ENCODE measurements at places on chromosomes 12 and 14.

DNA sequence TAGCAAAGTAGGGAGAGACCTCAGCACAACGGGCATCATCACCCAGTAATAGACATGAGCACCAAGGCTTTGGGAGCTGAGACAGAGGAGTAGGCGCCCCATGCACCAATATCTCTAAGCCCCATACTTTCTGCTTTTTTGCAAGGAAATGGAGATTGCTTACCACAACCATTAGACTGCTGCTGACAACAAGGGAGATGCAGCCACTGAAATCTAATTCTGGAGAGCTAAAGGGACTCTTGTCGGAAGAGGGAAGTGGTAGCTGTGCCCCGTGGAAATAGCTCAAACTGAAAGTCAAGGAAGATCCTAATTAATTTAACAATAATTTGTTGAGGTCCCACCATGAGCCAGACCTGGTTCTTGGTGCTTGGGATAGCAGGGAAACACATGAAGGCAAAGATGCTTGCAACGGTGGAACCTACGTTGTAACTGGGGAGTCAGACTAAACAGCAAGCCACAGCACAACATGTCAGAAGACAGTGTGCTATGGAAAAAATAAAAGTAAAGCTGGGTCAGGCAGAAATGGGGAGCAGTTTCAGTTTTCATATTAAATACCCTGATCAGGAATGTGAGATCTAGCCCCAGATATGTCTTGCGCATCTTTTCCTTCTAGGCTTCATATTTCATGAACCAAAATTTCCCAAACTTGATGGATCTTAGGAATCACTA is 1131.0 kb downstream of the BCL11B start:
- no peak for DNase-seq

GRCh38 chr14:50659327-50659974 is 8.7 kb downstream of the SAV1 start:
- no peak for DNase-seq

GRCh38 chr14:101400830-101401229 is 160.5 kb upstream of the DIO3 start:
- DNase-seq, result no peak

- DNase-seq, result no peak
Observed at GRCh38 chr14:42224053-42224888, 617.6 kb downstream of the LRFN5 start.

DNA sequence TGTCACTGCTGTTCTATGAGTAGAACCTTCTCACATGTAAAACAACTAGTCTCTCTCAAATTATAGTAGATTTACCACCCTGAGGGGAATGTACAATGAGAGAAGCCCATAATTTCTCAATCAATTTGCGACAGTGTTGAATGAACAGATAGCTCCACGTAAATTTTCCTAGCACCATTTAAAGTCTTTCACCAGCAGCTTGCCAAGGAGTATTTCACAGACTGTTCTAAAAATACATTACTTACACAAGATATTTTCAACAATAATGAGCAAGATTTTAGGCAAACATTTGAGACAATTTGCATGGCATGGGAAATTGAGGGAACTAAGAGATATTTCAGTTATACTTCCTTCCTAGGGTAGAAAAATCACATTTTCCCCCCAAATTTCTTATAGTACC is 151.6 kb downstream of the KICS2 start:
- DNase-seq, result no peak

DNA sequence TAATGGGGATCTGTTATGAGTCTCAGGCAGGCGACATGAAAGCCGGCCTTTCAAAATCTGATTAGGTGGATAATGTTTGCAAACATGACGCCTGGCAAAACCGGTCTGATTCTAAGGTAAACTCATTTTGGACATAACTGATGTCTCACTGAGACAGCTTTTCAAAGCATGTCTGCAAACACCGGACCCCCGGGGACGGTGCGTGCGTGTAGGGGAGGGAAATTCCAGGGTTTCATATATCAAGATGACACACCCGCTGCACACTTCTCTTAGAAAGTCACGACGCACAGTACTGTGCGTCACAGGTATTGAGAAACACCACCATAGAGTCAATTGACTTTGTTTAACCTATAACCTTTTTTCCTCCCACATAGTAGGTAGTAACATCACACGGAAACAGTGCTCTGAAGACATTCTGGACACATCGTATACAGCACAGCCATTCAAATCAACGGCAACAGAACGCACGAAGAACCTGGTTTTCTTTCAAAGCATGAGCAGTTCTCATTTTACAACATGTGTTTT is 43.9 kb upstream of the TESC start:
- DNase-seq, result no peak

DNA sequence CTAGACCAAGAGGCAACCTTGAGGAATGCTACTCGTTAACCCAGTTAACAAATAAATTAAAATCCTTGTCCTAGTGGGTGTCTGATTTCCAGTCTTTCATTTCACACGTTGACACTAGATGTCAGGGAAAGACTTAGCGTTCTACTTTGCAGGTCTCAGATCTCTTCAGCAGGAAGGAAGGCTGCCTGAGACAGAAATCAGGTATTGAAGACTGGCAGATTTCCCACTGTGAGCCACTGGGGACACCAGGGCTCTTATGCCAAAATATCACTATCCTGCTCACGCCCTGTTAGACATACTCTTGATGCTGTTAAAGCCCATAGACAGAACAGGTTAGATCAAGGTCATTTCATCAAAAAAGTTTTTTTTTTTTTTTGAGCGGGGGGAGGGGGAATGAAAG is 33.0 kb downstream of the EMP1 start:
- DNase-seq, result no peak

DNA sequence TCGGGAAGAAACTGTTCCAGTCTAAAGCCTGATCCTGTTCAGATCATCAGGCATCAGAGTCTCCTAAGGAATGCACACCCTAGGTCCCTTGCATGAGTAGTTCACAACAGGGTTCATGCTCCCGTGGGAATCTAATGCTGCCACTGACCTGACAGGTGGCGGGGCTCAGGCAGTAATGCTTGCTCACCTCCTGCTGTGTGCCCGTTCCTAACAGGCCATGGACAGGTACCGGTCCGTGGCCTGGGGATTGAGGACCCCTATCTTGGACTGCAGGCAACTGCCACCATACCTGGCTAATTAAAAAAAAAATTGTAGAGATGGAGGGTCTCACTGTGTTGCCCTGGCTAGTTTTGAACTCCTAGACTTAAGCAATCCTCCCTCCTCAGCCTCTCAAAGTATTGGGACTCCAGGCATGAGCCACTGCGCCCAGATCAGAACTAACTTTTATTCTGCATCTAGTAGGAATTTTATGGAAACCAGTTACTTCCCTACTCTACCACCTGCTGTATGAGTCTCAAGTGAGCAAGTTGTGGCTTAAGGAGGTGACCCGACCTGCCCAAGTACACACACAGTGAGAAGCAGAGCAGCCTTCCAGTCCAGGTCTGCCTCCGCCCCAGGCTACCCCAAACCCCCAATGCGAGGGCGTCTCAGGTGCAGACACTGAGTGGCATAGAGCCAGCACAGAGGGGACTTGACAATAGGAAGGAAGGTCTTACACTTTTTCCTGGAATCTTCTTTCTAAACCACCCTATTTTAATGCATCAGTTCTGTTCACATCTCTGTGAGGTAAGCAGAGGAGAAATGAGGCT is 2.5 kb upstream of the PAPLN start:
- DNase-seq, result no peak

- DNase-seq, result no peak
Observed at GRCh38 chr12:95184121-95184520, 33.1 kb downstream of the FGD6 start.

DNA sequence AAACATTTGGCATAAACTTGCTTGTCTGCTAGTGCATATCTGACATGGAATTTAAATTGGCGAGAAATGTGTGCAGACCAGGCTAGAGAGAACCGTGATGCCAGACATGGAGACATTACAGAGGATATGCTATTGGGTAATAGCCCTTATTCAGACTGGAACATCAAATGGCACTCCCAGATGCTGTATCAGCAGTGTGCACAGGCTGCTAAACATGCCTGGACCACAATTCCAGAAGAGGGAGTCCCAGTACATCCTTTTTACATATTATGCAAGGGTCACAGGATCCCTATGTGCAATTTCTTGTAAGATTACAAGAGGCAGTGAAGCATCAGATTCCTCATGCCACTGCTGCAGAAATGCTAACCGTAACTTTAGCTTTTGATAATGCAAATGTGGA is 354.5 kb upstream of the FOXG1 start:
- DNase-seq, result no peak

DNA sequence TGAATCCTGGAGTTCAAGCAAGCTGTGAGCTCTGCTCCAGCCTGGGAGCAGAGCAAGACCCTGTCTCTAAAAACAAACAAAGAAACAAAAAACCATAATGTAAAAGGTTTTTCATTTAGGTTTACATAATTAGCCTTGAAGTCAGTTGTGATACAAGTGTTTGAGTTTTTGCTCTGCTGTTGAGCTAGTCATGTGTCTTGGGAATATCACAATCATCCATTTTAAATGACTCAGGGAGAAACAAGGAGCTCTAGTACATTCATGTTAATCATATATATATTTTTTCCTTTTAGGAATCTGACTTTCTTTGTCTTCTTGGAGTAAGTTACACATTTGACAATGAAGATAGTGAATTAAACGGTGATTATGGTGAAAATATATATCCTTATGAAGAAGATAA is 12.9 kb downstream of the MIA2 start:
- DNase-seq, result no peak

- no peak for DNase-seq
Observed at GRCh38 chr12:124869059-124869665, 5.5 kb upstream of the SCARB1 start.

DNA sequence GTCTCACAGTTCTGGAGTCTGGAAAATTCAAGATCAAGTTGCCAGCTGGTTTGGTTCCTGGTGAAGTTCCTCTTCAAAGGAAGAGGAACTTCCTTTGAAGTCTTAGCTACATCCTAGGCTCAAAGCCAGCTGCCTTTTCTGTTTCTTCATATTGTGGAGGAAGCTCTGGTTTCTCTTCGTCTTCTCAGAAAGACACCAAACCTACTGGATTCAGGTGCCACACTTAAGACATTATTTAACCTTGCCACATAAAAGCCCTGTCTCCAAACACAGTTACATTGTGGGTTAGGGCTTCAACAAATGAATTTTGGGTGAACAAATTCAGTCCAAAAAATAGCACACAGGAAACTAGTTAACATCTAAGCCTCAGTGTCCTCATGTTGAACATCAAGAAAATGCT is 1019.8 kb downstream of the GALC start:
- DNase-seq, result no peak

GRCh38 chr14:25953532-25954139 is 644.2 kb downstream of the NOVA1 start:
- no peak for DNase-seq

DNA sequence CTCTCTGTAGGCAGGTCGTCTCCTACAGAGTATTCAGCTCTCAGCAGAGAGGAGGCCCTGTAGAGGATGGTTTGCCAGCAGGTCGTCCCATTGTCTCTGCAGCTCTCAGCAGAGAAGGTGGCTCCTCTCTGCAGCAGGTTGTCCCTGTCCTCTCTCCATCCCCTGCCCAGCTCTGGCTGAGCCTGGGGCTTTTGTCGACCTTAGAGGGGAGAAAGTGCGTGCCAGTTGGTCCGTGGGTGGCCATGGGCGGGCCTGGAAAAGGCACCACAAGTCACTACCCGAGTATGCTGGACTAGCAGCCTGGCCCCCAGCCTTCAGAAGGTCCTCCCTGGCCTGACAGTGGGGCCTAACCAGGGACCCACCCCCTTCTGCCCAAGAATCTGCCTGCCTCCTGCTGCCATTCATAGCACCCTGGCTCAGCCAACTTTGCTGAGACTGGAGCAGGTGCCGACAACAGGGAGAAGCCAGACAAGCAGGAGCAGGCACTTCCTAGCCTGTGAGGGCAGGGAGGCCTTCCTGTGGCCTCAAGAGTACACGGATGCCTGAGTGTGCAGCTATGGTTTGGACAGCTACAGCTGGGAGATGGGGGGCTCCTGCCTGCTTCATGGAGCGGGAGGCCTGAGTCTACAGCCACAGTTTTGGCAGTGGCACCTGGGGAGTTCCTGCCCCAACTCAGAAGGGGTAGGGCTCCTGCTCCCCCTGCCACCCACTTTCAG is 59.7 kb upstream of the KCNH3 start:
- DNase-seq, result no peak

DNA sequence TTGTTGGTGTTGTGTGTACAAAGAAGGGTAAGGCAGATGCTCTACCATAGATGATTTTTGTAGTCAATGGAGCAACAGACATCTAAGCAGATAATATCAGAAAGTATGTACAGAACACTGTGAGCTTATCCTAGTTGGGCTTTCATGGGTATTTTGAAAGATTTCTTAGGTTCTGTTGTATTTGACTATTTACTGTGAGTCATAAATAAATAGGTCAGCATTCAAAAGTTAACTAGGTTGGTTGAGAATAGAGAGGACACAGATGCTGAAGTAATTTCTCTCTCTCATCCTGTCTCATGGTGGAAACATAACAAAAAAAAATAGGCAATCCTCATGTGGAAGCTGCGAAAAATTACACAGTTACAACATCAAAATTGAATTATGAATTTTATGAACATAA is 413.5 kb downstream of the CCDC91 start:
- no peak for DNase-seq

DNA sequence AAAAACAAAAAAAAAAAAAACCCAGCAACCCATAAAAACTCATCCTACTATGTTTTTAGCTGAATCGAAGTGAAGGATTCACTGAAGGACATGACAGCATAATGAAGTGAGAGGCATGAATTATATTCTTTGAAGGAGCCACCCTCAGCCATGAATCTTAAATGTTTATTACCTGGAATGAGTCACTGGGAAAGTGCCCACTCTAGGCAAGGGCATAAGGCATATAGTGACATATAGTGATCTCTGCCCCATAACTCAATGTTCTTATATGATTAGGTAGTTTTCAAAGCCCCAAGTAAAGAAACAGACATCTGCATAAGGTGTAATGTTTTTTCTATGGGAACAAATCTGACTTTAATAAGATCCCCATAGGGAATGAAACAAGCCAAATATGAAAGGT is 79.9 kb downstream of the MDGA2 start:
- DNase-seq, result no peak

DNA sequence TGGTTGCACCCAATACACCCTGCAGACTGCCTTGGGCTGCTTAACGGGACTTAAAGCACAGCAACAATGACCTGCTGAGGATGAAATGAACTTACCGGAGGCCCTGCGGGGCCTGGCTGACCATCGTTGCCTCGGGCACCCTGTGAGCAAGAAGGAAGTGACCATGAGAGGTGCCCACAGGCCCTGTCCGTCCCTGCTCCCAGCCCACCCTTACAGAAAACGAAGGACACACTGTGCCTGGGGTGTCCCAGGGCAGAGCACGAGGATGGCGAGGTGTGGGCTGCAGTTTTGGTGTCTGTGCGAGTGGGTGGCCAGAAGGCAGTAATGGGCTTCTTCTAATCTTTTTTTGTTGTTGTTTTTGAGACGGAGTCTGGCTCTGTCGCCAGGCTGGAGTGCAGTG is 14.6 kb downstream of the COL2A1 start:
- no peak for DNase-seq

DNA sequence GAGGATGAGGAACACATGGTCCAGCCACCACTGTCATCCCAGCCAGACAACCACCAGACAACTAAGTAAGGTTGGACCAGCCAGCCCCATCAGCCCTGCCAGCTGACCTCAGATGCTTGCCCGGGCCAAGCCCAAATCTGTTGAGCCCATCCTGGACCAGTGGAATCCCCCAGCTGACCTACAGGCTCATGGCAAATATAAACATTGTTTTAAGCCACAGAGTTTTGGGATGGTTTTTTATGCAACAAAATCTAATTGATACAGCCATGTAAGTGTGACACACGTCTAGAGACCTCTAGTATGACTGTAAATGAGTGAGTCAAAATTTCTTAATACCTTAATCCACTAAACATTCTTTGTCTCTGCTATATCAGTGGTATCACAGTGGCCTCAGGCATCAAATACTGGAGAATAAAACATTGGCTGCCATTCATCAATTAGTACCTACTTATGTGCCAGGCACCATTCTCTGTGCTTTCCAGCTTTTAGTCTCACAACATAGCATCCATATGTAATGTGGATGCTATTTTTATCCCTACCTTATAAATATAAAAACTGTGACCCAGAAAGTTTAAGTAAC is 24.2 kb upstream of the NT5DC3 start:
- no peak for DNase-seq

All from HS-27A (cell line).